ENCODE measurements at places on chromosomes 16 and 17.

- no peak for DNase-seq
Measured at GRCh38 chr17:41618341-41619035, 5.9 kb downstream of the KRT17 start.

GRCh38 chr17:49473900-49474751, 21.0 kb upstream of the NGFR start:
- no peak for DNase-seq

DNA sequence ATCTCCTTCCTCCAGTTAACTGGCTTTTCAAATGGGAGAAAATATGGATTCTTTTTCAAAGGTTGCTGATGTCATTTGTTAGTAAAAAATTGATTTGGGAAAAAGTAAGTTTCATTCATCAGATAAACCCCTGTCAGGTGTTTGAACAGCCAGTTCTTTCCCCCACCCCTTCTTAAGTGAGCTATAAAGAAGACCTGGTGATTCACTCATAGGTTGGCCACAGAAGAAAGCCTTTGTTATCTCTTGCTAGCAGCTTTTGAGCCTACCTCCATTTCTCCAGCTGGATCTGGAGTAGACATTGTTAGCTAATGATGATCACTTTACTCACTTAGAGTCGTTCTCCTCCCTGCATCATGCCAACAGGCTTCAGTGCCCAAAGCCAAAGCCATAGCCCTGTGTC, 63.0 kb downstream of the NLK start:
- no peak for DNase-seq

DNA sequence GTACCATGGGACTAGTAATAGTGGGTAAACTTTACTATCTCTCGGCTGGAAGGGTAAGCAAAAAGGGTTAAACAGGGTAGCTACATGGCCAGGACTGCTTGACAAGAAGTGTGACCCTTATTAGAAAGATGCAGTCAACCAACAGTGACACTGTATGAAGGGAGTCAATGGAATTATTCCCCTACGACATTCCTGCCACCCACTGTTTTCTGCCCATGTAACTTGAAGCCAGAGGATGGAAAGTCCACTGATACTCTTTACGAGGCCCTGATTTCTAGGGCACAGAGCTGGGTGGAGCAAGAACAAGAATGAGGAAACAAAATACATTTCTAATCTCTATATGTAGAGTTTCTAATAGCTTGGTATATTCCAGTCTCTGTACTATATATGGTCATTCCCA, 1102.5 kb downstream of the CDH11 start:
- DNase-seq = no peak

- DNase-seq = no peak
Measured at GRCh38 chr17:4599505-4600281, 15.4 kb downstream of the SMTNL2 start.

- no peak for DNase-seq
Measured at GRCh38 chr16:6725634-6726331, 606.9 kb upstream of the RBFOX1 start.

GRCh38 chr17:32370426-32370825, 20.5 kb downstream of the ZNF207 start:
- DNase-seq = no peak

GRCh38 chr17:20992416-20992815, 50.4 kb downstream of the USP22 start:
- DNase-seq = no peak

GRCh38 chr17:61482467-61482866, 30.2 kb downstream of the TBX4 start:
- no peak for DNase-seq

- no peak for DNase-seq
Measured at GRCh38 chr16:85056211-85056748, 28.7 kb downstream of the KIAA0513 start.

DNA sequence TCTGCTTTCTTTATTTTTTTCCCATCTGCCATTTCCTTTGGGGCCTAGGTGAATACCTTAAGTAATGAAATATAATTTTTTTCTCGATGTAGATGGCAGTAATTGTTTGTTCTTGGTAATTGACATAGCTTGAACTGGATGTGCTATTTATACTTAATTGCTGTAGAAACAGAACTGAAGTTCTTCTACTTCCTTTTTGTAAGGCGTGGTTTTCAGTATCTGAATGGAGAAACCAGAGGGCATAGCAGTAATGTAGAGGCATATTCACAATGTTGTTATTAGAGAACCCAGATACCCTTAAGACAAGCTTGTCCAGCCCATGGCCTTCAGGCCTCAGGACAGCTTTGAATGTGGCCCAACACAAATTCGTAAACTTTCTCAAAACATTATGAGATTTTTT, 16.4 kb downstream of the ATP6V0A1 start:
- DNase-seq = no peak

GRCh38 chr17:79513820-79514535, 96.9 kb downstream of the RBFOX3 start:
- DNase-seq = no peak

GRCh38 chr16:392450-393030, 4.5 kb upstream of the NME4 start:
- DNase-seq = no peak

DNA sequence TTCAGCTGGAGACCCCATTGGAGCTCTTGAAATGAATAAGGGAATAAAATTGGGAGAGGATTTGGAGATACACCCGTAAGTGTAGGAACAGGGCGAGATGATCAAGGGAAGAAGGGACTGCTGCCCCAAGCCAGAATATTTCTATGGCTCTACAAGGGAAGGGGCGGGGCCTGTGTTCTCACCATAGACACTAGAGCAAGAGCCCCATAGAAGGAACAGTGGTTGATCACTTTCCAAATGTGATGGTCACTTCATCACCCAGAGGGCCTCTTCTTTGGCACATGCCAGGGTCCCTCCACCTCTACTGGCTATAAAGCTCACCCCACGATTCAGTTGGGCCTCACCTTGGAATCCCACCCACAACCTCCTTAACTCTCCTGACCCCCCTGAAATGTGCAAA, 25.0 kb downstream of the GPRC5B start:
- no peak for DNase-seq

DNA sequence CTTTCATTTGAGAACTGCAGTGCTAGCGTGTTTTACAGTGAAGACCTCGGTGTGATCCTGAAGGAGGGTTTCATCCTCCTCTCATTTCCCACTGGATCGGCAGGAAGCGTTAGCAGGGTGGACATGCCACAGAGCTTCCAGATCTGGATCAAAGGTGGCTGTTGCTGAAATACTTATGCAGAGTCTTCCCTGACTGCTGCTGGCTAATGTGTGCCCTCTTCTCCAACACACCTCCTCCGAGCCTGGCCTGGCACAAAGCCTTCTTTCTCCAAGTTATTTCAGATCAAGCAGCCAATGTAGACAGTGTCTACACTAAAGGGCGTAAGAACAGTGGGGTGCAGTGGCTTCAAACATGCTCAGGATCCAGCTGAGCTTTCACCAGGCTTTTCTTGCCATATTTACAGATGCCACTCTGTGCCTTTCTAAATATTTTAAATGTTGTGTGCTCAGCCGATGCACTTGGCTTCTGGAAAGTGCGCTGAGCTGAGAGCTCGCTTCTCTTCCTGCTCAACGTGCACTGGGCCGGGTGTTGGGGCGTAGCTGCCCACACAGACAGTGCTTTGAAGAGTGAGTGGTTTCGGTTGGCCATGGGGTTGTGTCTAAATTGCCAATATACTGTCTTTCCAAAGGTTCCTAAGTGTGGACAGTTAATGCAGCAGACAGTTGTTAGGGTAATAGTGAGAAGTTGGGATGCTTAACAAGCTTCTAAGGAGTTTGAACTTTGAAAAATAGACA, 2.1 kb downstream of the ZNF750 start:
- no peak for DNase-seq

- DNase-seq = no peak
Measured at GRCh38 chr16:87048038-87048729, 269.0 kb downstream of the C16orf95 start.

- DNase-seq = no peak
Measured at GRCh38 chr16:19649980-19650379, 68.0 kb downstream of the KNOP1 start.

DNA sequence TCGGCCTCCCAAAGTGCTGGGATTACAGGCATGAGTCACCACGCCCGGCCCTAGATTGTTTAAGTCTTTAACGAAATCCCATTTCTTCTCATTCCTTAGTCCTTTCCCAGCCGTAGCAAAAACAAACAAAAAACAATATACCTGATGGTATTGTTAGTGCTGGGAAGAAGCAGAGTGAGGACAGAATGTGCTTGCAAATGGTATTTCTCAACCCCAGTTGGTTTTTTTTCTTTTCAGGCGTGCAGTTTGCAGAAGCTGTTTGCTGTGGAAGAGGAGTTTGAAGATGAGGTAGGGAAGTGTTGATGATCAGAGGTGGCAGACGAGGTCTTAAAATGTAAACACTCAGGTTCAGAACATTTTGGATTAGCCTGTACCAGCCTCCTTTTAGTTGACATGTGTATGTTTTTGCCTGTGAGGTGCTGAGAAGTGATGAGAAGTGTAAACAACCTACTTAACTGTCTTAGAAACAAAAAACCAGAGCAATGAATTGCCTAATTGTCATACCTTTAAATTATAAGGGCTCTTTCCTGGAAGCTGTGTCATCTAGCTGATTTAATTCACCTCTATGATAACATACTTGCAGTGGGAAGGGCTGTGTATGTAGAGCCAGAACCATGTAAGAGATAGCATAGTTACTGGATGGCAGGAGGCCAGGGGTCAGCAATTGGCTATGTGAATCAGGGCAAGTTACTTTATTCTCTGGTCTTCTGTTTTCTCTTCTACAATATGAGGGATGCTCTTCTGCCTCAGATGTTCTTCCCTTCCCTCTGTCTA, 3.4 kb downstream of the HROB start:
- no peak for DNase-seq

GRCh38 chr17:55784666-55785065, 33.8 kb downstream of the PCTP start:
- no peak for DNase-seq

GRCh38 chr17:55304171-55304859, 39.6 kb downstream of the HLF start:
- no peak for DNase-seq

GRCh38 chr16:12311877-12312276, 335.3 kb downstream of the SNX29 start:
- DNase-seq = no peak

DNA sequence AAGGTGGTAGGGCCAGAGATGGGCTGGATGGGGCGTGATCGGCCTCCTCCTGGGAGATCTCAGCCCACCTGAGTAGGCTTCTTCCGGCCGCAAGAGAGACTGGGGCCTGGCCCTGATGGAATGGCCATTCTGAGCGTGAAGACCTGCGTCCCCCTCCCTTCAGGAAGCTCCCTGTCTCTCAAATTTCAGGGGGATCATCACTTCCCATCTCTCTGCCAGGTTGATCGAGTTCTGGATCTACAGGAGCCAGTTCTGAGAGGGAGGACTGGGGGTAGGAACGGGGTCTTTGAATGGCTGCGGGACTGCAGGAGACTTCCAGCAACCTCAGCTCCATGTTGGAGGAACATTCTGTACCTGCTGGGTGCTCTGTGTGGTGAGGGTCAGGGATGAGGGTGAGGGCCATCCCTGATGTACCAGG, 9.3 kb upstream of the GSDMA start:
- DNase-seq = no peak

GRCh38 chr17:58319173-58320162, 9.1 kb downstream of the TSPOAP1 start:
- DNase-seq = peak; percentile 61

DNA sequence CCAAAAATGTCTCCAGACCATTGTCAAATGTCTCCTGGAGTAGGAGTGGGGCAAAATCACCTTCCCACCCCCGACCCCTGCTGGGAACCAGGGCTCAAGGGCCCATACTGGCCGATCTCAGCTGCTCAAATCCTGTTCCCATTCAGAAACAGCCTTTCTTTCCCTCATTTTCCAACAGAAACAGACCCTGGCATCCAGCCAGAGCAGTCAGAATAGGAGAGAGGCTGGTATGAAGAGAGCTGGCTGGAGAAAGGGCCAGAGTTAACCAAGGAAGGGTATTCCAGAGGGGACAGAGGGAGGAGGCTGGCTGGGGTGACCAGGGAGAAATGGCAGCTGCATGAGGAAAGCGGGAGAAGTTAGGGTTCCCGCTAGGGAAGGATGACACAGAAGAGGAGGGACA, 199.1 kb downstream of the XYLT1 start:
- DNase-seq = peak; percentile 75

- DNase-seq = no peak
Measured at GRCh38 chr16:81997738-81998137, 13.5 kb downstream of the SDR42E1 start.

DNA sequence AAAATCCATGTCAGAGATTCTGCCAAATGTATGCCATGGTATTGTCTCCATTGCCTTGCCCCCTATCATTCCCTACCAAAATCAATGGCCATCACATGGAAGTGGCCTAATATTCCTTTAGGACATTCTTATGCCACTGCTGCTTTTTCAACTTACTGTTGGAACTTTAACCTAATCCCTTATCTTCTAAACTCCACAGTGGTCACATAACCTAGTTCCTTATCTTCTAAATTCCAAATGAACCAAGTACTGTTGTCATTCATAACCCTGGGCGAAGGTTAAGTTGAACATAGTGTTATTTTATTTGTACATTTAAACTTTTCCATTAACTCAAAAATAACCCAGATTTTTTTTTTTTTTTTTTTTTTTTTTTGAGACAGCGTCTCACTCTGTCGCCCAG, 3.6 kb downstream of the HSF5 start:
- DNase-seq = no peak

GRCh38 chr16:72811188-72811720, 236.7 kb downstream of the ZFHX3 start:
- DNase-seq = no peak

GRCh38 chr17:6413065-6413464, 21.9 kb downstream of the AIPL1 start:
- DNase-seq = no peak

- no peak for DNase-seq
Measured at GRCh38 chr16:68332411-68333121, 21.7 kb downstream of the PRMT7 start.

DNA sequence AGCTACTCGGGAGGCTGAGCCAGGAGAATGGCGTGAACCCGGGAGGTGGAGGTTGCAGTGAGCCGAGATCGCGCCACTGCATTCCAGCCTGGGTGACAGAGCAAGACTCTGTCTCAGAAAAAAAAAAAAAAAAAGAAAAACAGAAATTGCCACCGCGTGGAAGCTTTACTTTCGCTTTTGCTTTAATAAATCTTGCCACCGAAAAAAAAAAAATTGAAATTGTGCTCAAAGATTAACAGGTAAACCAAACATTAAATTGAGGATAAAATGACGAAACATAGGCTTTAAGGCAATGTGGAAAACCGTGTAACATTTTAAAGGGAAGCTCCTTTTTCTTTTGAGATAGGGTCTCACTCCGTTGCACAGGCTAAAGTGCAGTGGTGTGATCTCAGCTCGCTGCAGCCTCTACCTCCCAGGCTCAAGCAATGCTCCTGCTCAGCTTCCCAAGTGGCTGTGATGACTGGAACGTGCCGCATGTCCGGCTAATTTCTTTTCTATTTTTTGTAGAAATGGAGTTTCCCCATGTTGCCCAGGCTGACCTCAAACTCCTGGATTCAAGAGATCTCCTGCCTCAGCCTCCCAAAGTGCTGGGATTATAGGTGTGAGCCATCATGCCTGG, 40.1 kb downstream of the ZNF276 start:
- no peak for DNase-seq

- DNase-seq = no peak
Measured at GRCh38 chr17:2959371-2960130, 103.9 kb downstream of the OR1D5 start.

Data from ascending aorta (tissue), 2 donors.